ENCODE measurements at places on chromosomes 6 and 20. TPM values are rescaled to one million over a fixed set of nuclear protein-coding genes. Genes with fewer than 3 reads are reported as not detected.

Gene BLCAP
- total RNA-seq: 43.2 TPM

Gene DDO
- not detected for total RNA-seq

Gene EPPIN
- not detected for total RNA-seq

DNA sequence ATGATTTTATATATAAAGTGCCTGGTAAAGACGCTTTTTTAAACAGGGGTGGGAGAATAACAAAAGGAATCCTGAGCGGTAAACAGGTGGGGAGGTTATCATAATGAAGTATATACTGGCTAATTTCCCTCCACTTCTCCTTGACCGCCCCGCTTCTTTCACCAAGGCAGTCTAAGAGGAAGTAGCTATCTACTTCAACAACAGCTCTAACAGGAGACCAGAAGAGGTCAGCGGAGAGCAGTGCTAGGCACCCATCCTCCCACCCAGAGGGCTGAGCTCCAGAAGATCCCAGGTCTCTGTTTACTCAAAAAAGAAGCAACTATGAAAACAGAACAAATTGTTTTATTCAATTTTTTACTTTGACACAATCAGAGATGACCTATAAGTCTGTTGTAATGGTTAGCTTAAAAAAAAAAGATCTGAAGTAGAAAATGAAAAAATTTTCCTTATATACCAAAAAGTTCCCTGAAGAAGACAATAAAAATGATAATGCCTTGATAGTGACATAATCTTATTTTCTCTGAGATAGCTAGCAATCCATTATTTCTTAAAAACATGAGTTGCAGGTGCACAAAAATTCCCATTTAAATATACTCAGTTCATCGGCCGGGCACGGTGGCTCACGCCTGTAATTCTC lies 141.1 kb downstream of the PDSS2 start:
- peak; percentile 23 for DNase-seq

GRCh38 chr6:143429970-143430369 lies 20.5 kb downstream of the ADAT2 start:
- DNase-seq: no peak

DNA sequence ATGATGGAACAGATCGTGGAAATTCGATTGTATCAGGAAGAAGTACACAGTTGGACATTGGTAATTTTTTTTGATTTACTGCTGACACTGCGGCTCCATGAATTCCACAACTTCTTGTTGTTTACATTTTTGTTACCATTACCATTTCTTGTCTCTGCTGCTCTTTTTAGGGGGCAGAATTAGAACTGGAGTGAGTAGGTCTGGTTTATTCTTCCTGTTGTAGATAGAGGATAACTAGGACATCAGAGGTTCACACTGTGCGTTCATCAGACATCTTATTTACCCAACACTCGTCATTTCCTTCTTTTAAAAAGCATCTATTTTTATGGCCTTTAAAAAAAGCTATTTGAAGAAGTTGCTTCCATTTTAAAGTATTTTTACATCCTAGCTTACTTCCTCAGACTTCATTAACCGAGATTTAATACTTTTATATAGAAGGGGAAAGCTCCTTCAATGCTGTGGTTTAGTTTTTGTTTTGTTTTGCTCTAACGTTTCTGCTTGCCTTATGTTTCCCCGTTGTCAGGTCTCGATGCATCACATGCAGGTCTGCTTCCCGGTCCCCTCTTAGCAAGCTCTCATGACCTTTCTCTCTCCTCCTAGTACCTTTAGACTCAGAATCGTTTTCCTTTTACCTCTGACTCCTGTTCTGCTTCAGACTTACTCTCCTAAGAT lies 139.1 kb downstream of the ARID1B start:
- DNase-seq: no peak

DNA sequence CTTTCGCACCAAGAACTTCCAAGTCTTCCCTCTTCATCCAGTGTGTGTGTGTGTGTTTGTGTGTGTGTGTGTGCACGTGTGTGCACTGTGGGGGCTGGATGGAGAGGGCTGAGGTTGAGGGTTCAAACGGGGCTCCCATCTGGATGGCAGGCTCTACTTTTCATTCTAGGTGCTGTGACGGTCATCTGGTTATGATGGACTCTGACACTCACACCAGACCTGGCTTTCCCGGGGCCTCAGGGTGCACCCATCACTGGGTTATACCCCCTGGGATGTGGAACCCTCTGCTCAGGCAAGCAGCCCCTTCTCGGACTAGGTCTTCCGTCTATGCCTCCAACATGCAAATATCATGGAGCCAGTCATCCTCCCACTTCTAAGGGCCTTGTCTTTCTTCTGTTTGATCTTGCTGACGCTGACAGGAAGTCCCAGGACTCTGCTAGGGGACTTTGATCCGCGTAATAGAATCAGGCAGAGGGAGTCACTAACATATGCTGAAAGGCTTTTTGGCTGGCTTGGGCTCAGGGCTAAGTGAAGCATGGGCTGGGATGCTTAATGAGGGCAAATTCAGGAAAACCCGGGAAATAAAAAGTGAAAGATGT lies 313.6 kb downstream of the CDC5L start:
- no peak for DNase-seq

Data from neural crest cell (in vitro differentiated cells).